ENCODE measurements at places on chromosomes 3 and 15. TPM values are rescaled to one million over a fixed set of nuclear protein-coding genes. Genes with fewer than 3 reads are reported as not detected.

Gene MEGF11
- not detected for total RNA-seq

Gene BSN
- total RNA-seq, result 0.33 TPM

Gene GOLGA6B
- total RNA-seq, result not detected

Gene SLC38A3
- not detected for total RNA-seq

Gene GOLGA8J
- not detected for total RNA-seq

Gene OCA2
- 0.66 TPM for total RNA-seq

All from breast epithelium (tissue), 4 donors.